Thymus (tissue), 14 donors: ENCODE measurements at places on chromosomes 2 and 18.

- no peak for DNase-seq
Observed at GRCh38 chr2:27779417-27780055, 8.0 kb downstream of the MRPL33 start.

GRCh38 chr2:12441750-12442475 lies 274.8 kb upstream of the TRIB2 start:
- DNase-seq, result no peak

- no peak for DNase-seq
Observed at GRCh38 chr2:8477552-8478470, 204.0 kb upstream of the ID2 start.

GRCh38 chr18:79092874-79093273 lies 23.7 kb downstream of the ATP9B start:
- no peak for DNase-seq

GRCh38 chr18:58093311-58093803 lies 49.3 kb downstream of the NEDD4L start:
- DNase-seq, result no peak

DNA sequence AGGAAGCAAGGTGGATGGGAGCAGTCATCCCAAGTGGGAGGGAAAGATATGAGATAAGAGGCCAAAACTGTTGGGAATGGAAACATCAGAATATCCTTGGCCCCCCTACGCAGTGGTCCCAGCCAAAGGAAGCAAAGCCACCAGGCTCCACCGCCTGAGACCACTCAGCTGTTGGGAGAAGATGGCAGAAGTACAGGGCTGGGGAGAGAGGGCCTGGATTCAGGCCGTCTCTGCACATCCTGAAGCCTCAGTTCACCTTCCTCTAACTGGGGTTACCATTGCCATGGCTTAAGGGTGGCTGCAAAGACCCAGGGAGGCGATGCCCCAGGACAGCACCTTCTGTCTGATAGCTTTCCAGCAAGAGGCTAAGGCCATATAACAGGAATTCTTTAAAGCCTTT lies 193.8 kb downstream of the MGAT5 start:
- no peak for DNase-seq

GRCh38 chr2:230356084-230356483 lies 29.1 kb downstream of the SP140L start:
- DNase-seq, result no peak

DNA sequence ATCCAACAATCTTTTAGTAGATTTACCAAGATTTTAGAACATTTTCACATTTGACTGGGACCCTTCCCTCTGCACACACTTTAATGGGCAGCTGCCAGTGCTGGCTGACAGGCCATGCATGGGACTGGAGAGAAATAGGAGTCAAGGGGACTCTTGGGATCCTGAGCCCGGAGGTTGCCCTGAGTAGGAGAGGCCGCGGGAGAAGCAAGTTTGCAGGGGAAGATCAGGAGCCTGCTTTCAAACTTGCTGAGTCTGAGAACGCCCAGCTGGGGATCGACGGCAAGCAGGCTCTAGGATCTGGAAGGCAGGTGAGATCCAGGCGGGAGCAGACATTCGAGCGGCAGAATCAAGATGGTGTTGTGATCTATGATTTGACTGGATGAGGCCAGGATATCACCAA lies 186.1 kb downstream of the HDAC4 start:
- no peak for DNase-seq

DNA sequence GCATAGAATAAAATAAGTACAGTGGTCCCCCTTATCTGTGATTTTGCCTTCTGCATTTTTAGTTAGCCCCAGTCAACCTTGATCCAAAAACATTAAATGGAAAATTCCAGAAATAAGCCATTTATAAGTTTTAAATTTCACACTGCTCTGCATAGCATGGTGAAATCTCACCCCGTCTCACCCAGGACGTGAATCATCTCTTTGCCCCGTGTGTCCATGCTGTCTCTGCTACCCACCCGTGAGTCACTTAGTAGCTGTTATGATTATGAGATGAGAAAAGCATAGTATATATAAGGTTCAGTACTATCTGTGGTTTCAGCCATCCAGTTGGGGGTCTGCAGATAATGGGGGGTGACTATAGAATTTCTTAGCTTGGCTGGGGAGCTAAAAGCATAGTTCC lies 67.3 kb downstream of the RHBDD1 start:
- DNase-seq, result no peak

GRCh38 chr2:28613633-28614501 lies 118.0 kb downstream of the PLB1 start:
- no peak for DNase-seq

GRCh38 chr2:225104971-225105370 lies 62.7 kb upstream of the DOCK10 start:
- no peak for DNase-seq

GRCh38 chr2:73238976-73239375 lies 4.9 kb downstream of the CCT7 start:
- no peak for DNase-seq

DNA sequence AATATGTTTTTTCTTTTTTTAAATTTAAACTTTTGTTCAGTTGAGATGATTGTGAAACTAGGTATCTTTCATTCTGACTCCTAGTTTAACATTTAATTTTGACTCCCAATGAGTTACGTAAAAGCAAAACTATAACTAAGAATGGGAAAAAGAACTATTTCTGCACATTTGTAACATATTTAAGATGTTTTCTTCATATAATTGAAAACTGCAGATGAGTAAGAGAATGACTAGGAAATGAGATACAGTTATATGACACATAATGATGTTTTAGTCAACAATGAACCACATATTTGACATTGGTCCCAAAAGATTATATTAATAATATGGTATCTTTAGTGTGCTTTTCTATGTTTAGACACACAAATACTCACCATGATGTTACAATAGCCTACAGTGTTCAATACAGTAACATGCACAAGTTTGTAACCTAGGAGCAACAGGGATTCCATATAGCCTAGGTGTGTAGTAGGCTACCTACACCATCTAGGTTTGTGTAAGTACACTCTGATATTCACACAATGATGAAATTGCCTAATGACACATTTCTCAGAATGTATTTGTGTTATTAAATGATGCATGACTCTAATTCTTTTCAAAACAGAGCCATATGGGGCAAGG lies 12.6 kb downstream of the ERMN start:
- DNase-seq, result no peak
